ENCODE measurements at places on chromosomes 13 and 19. TPM values are rescaled to one million over a fixed set of nuclear protein-coding genes. Genes with fewer than 3 reads are reported as not detected.

Gene PLPPR3
- not detected for total RNA-seq

Gene CYP4F8
- not detected for total RNA-seq

Gene VSTM2B
- not detected for total RNA-seq

Gene ELAVL3
- total RNA-seq: not detected

Gene ZNF675
- 4.1 TPM for total RNA-seq

Gene ZNF71
- total RNA-seq: 4.8 TPM
